ENCODE measurements at places on chromosomes 16 and 17.

DNA sequence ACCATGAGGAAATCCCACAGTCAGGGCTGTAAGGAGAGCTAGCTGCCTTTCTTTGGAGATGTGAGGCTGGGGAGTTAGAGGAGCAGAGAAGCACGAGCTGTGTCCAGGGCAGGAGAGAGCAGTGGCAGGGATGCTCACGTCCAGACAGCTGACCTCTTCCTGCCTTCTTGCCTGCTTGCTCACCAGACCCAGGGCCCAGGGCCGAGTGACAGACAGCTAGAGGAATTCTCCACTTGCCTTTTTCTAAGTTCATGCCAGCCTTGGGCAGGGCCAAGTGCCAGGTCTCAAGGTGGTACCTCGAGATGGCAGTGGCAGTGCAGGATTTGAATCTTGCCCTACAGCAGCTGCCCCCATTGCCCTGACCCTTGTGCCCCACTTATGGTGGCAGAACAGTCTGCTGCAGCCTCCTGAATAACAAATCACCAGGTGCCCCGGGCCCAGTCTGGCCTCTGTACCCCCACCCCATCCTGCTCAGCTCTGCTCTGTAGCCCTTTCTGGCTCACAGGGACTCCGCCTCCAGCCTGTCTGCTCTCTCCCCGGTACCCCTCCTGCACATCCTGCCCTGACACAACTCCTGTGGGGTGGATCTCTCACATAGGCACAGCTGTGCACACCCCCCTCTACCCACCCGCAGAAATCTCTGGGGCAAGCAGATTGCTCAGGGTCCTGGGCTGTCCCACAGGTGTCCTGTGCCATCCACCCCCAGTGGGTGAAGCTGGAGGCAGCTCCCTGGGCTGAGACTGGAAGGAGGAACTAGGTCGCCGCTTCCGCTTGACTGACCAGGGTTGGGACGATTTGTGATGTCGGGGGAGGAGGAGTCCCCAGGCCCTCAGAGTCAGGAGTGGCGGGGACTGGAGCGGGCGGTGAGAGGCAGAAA lies 25.9 kb downstream of the GRIN2C start:
- DNase-seq: no peak

- no peak for DNase-seq
Measured at GRCh38 chr16:3752984-3753383, 35.7 kb upstream of the TRAP1 start.

DNA sequence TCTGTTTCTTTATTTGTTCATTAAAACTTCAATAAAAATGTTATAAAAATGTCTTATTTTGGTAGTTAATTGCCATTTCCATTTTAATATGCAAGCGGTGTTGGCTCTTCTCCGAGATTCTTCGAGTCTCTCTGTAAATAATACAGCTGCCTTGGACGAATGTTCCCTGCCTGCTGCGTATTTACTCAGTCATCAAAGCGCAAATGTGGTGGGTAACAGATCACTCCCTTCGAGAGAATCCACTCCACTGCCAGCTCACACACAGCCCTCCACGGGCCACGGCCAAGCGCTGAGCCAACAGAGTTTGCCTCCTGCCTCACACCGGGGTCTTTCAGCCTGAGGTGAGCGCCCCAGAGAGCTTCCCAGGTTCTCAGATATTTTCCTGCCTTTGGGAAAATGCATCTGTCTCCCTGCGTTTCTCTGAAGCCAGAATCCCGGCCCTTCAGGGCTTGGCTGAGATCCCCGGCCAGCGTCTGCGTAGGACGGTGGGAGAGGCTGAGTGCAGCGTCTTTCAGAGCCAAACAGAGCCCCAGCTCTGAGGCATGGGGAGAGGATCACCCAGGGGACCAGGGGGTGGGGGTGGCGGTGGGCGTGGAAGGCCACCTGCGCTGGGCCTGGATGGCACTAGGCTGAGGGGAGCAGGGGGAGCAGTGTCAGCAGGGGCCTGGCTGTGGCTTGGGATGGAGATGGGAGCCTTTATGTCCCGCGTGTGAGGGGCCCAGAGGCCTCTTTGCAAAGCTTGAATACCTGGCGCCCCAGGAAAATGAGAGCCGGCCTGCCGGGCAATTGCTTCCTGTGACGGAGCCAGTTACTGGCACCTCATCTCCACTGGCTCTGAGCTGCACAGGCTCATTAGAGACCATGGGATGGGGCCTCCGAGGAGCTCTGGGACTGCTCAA lies 248.7 kb downstream of the RBFOX3 start:
- DNase-seq: no peak

DNA sequence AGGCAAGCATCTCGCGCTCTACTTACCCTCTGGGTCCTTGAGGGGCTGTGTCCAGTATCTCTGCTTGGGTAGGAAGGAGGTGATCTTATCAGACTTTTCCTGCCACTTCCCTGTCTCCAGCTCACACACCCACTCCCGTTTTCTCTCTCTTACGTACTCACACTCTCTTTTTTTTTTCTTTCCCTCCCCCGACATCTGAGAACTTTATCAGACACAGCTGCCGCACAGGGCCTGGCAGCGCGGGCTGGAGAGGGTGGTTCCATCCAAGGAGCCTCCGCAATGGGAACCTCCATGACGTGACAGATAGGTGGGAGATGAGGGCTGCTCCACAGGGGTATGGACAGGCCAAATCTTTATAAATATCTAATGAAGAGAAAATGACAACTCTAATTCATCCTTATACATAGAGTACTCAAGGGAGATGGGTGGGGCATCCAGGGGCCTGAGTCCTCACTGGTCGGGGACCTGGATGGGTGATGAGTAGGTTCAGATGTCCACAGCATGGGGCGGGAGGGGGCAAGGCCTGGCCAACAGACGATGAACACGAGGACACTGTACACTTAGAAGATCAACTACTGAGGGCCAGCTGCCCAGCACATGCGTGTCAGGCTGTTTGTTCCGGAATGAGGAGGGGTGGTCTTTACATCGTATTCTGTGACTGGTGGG lies 23.3 kb downstream of the MINK1 start:
- no peak for DNase-seq

- no peak for DNase-seq
Measured at GRCh38 chr16:72467157-72467759, 295.3 kb upstream of the PMFBP1 start.

GRCh38 chr16:48556243-48556912 lies 53.6 kb downstream of the N4BP1 start:
- no peak for DNase-seq

DNA sequence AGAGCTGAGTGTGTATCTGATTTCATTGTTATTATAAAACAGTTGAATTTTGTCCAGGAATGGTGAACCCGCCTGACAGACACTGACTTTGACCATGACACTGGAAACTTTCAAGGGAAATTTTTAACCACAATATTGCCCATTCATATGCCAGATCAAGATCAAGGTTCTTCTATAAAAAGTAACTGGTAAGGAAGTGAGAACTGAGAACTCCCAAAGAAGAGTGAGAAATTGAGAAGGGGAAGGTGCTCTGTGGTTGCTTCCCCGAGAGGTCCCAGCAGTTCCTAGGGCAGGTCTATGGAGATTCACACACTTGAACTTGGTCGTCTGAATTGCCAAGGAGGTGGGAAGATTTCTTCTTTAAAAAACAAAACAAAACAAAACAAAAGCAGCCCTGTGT lies 27.3 kb downstream of the SLC6A4 start:
- no peak for DNase-seq

- DNase-seq: no peak
Measured at GRCh38 chr16:77250400-77250799, 51.2 kb downstream of the SYCE1L start.

GRCh38 chr16:47236716-47237115 lies 93.0 kb upstream of the NETO2 start:
- DNase-seq: no peak

DNA sequence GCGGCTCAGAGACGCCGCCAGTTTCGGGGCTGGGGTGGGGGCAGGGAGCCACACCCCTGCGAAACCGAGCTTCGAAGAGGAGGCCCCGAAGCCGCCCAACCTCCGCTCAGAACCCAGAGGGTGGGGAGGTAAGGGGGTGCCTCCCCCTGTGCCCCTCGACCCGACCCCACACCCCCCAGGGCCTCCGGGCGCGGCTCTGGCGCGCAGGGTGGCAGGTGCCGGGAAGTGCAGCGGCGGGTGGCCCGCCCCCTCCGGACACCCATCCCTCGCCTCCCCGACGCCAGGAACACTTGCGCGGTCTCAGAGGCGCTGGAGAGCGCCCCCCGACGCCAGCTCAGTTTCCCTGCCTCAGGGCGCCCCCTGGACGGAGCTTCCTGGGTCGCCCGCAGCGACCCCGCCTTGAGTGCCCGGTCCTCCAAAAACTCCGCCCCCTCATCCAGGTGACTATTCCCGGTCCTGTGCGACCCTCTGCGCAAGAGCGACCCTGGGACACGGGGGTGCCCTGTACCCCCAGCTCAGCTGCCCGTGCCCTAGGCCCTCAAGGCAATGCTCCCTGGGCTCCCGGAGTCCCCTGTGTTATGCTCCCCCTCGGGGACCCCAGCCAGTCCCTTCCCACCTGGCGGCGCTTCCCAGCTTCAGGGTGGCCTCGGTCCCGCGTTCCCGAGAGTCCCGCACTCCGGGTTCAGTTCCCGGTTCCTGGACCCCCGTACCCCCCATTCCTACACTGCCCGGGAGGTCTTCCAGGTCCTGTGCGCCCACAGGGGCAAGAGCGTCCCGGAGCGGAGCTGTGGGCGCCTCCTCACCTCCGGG lies 562 bp downstream of the PPL start:
- peak; percentile 26 for DNase-seq

DNA sequence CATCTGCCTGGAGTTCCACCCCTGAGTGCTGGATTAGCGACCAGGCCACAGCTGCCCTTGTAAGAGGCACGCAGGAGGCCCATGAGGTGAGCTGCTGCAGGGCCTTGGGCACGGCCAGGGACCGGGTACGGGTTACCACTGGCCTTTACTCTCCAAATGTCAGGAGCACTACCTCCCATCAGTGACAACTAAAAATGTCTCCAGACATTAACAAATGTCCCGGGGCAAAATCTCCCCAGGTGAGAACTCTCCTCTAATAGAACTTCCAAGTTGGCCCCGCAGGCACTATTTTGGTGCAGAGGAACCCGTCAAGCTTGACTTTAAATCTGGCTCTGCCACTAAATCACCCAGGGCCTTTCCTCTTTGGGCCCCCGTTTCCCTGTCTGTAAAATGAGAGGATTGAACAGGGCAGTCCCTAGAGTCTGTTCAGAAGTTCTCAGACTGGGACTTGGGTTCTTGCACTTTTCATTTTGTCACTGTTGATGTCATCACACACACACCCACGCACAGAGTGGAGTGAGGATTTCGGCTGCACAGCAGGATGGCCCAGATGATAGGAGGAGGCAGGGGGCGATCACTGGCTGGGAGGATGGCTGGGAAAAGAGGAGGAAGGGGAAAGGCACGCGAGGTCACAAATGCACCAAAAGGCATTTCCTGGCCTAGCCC lies 24.5 kb upstream of the MAPT start:
- no peak for DNase-seq

- no peak for DNase-seq
Measured at GRCh38 chr17:48060249-48060648, 12.1 kb downstream of the NFE2L1 start.

- DNase-seq: no peak
Measured at GRCh38 chr17:81123052-81124048, 42.0 kb upstream of the PVALEF start.

- DNase-seq: no peak
Measured at GRCh38 chr17:27644586-27644985, 13.6 kb downstream of the LGALS9 start.

Data from NCI-H774 (cell line).